ENCODE measurements at places on chromosomes 6 and 20.

DNA sequence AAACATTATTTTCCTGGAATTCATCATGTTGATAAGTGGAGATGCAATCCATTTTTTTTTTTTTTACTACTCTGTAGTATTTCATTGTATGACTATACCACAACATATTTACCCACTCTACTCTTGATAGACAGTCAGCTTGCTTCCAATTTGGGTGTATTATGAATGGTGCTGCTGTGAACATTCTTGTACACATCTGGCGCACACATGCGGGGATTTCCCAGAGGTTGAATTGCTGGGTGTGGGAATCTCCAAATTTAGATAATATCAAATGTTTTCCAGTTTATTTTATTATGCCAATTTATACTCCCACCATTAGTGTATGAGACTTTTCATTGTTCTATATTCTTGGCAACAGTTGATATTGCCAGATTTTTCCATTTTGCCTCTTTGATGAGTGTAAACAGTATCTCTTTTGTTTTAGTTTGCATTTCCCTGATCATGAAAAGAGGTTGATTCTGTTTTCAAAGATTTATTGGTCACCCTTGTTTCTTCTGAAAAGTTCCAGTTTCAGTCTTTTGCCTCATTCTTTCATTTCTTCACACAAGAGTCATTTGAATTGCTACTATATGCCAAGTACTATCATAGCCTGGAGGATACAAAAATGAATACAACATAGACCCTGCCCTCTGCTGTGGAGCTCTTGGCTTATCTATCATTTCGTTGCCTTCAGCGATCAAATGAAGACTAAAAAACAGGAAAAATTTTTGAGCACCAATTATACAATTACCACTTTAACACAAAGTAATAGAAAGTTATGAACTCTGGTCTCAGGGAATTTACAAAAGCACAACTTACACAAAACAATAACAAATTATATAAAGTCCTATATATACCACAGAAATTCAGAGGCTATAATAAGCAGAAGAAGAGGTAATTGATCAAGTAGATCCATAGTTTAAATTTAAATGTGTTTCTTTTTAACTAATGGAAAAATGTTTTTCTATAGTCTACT is 17.1 kb upstream of the NCOA7 start:
- no peak for DNase-seq

GRCh38 chr6:168084465-168085160 is 5.6 kb upstream of the FRMD1 start:
- DNase-seq: no peak

DNA sequence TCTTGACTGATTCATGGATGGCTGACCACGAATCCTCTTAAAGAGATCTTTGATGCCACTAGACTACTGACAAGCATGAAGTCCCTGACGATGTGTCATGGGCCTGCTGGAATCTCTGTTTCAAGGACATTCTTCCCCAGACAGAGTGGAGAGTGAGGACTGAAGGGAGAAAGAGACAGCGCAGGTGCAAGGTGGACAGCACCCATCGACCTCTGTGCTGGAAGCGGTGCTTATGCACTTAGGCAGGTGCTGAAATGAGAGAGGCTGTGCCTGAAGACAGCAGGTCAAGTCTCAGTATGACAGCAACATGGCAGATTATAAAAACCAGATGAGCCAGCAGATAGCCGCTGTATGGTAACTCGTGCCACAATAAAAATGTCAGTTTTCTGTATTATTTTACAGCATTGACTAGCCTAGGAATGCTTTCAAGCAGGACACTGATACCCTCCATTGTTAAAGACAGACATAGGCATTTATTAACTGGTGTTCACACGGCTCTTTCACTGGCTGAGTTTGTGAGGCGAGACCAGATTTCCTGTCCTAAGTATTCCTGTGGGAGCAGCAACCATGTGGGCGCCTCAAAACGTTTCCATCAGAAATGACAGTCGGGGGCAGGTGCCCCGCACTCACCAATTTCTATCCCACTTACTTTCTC is 47.5 kb downstream of the FOXC1 start:
- no peak for DNase-seq

GRCh38 chr20:48242623-48243022 is 457.3 kb upstream of the SULF2 start:
- no peak for DNase-seq

DNA sequence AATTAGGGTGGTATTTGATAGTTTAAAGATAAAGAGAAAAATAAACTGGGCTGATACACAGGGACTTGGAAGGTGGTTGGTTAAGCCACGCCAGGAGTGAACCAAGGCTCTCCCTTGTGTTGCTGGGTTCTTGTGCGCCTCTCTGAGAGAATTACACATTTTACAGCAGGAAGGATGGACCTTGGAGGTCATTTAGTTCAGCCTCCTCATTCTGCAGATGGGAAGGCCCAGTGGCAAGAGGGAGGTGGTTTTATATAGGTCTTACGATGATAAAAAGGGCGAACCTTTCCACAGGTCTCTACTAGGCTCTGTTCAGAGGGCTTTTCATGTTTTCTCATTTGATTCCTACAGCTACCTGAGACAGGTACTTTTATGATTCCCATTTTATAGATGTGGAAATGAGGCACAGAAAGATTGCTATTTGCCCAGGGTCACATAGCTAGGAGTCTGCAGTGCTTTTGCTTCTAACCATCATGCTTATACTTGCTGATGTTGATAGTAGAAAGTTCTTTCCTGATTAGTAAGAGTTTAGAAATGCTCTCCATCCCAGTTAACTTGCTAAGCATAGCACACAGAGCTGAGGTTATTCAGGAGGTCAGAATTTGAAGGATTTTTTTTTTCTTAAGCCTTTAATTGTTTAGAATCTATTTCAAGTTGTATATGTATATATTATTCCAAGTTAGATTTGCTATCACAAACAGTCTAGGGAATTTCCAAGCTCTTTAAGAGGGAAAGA is 12.8 kb downstream of the HIVEP1 start:
- no peak for DNase-seq
